ENCODE measurements at places on chromosomes 16 and 17. TPM values are rescaled to one million over a fixed set of nuclear protein-coding genes. Genes with fewer than 3 reads are reported as not detected.

GRCh38 chr17:57234061-57234738, 22.1 kb upstream of the MSI2 start:
- H3K27ac ChIP-seq, result no peak overlapping the region
- no peaks in the 10 kb centered on the region for H3K36me3 ChIP-seq
- H3K4me3 ChIP-seq, result no peak overlapping the region
- peaks cover 27% of the 10 kb centered on the region for H3K27me3 ChIP-seq
- no peaks in the 10 kb centered on the region for H3K4me1 ChIP-seq

Gene IL32
- total RNA-seq, result 3,468 TPM

DNA sequence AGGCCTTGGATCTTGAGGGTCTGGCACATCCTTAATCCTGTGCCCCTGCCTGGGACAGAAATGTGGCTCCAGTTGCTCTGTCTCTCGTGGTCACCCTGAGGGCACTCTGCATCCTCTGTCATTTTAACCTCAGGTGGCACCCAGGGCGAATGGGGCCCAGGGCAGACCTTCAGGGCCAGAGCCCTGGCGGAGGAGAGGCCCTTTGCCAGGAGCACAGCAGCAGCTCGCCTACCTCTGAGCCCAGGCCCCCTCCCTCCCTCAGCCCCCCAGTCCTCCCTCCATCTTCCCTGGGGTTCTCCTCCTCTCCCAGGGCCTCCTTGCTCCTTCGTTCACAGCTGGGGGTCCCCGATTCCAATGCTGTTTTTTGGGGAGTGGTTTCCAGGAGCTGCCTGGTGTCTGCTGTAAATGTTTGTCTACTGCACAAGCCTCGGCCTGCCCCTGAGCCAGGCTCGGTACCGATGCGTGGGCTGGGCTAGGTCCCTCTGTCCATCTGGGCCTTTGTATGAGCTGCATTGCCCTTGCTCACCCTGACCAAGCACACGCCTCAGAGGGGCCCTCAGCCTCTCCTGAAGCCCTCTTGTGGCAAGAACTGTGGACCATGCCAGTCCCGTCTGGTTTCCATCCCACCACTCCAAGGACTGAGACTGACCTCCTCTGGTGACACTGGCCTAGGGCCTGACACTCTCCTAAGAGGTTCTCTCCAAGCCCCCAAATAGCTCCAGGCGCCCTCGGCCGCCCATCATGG, 4.0 kb upstream of the ADGRG3 start:
- no peak overlapping the region for H3K27ac ChIP-seq
- H3K27me3 ChIP-seq, result no peaks in the 10 kb centered on the region
- H3K4me3 ChIP-seq, result no peak overlapping the region
- DNase-seq, result no peak

DNA sequence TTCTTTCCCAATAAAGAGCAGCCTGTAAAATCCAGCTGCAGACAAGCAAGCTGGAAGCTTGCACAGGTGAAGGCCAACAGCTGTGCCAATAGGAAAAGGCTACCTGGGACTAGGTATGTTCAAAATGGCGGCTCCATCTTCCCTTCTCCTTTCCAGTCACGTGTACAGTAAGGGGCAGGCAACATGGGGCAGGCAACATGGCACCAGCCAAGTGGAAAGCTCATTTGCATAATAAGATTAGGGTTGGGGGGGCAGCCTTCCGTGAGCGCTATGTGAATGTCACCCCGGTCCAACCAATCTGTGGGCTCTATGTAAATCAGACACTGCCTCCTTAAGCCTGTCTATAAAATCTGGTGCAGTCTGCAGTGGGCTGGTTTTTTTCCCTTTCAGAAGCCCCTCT, 31.3 kb downstream of the TVP23A start:
- no peaks in the 10 kb centered on the region for H3K4me1 ChIP-seq
- H3K27ac ChIP-seq, result no peak overlapping the region
- H3K27me3 ChIP-seq, result peaks cover 43% of the 10 kb centered on the region
- no peak overlapping the region for H3K4me3 ChIP-seq
- H3K36me3 ChIP-seq, result no peaks in the 10 kb centered on the region
